Stimulated activated CD8-positive, alpha-beta memory T cell treated with anti-CD3 and anti-CD28 coated beads, Interleukin-12 subunit alpha, Interleukin-12 subunit beta, amount 100 ng/mL, for 1 hour (primary cell): ENCODE measurements at places on chromosomes 2 and 18.

DNA sequence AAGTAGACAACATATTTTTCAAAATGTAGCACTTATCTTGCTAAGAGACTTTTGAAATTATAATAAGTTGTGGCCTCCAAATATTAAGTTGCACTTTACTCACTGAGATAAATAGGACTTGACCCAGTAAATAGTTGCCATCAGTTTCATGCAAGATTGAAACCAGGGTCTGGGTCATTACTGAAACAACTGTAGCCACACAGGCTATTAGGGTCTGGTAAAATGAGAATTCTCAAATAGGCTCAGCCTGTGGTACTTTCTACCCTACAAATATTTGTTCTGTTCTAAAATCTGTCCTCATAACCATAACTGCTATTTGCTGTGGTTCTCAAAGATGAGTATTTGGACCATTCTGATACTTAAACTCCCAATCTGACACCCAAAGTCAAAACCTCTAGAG, 115.4 kb upstream of the STK17B start:
- no peak for DNase-seq

DNA sequence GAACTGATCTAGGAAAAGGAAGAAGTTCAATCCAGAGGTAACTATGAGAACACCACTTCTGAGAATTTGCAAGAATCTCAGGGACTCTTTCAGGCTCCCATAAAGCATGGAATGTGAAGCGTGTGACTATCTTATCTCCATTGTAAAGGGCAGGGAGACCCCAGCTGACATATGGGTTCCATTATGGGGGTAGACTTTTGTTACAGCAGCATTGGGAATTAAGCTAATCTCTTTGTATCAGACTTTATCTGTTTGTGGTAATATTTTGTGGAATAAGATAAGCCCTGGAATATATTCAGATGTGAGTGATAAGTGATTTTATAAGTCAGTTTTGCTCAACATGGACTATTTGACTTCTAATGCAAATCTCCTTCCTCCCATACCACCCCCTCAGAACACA, 468.3 kb downstream of the MEIS1 start:
- DNase-seq, result no peak

- DNase-seq, result no peak
These were observed 188.3 kb downstream of the GBX2 start for GRCh38 chr2:235979753-235980435.

- no peak for DNase-seq
These were observed 56.6 kb downstream of the RPL37A start for GRCh38 chr2:216555274-216555673.

- no peak for DNase-seq
These were observed 787 bp upstream of the TBR1 start for GRCh38 chr2:161415034-161415986.

DNA sequence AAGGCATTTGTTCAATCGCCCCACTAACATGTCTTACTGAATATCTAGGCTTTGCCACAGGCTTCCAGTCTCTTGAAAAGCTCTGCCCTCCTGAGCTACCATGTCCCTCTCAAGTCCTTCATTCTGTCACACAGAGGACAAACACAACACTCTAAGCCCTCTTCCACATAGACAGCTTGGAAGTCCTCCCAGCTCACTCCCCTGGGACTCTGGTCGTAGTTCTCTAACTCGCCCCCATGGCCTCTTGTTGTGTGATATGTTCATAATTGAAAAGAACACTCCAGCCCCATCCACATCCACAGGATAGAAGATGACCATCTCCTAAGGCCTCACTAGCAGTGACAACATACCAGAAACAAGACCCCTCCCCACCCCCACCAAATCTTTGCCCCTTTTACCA, 37.9 kb downstream of the BUB1 start:
- no peak for DNase-seq

DNA sequence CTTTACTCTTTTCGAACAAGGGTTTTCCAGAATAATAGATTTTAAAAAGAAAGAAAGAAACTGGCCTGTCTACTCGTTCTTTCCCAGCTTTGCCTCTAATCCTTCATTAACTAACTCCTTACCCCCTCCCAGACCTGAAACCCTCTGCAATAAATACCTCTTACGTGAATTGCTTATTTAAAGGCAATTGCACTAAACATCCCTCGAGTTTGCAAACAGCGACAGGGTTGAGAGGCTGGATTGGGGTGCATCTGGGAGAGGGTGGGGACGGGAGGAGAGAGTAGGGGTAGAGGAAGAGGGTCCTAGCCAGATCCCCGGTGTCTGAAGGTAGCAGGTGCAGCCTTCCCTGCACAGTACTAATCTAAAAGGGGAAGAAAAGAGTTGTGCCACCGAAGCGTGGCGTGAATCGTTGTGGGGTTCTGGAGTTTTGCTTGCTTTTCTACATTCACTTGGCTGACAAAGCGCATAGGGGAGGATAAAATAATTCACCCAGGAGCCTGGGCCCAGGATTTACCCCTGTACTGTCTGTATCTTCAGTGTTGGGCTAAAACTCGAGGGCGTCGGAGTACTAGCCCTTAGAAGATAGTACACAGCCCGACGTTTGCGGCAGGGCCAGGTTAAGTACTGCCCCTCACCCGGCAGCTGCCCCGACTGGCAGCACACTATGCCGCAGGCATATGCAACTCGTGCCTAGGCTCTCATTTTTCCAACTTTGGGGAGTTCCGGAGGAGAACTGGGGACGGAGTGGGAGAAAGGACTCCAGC, 1.9 kb upstream of the NEUROD1 start:
- no peak for DNase-seq

DNA sequence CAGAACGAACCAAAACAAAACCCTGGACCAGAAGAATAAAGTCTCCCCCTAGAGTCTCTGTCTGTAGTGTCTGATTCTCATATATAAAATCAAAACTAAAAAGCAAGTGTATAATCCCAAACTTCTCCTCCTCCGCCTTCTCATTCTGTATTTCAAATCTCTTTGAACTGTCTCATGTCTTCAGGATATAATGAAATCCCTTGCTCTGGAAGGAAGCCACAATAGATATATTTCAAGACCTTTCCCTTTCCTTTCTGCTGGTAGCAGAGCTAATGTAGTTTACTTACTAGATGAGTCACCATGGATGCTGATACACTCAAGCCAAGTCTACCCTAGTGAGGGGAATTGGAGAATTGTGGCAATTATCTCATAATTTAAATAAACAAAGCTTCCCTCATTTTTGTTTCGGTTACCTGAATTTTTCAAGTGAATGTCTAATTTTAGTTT, 33.5 kb upstream of the CCDC93 start:
- DNase-seq, result no peak

DNA sequence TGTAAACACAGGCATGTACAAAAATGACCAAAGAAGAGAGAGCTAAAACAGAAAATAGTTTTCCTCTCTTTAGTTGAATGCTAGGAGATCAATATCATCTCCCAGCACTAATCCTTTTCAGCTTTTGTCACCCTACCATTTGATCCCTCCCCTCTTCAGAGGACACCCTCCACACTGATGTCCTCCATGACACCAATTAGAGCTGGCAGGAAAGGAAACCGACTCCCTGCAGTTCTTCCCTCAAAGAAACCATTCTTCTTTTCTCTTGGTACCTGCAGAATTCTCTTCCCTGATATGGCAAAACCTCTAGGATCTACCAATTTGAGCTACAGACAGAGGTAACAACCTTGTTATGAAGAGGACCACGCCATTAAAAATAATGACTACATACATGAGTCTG, 5.3 kb downstream of the EPB41L3 start:
- no peak for DNase-seq

GRCh38 chr2:132550946-132551345, 119.1 kb downstream of the LYPD1 start:
- no peak for DNase-seq

DNA sequence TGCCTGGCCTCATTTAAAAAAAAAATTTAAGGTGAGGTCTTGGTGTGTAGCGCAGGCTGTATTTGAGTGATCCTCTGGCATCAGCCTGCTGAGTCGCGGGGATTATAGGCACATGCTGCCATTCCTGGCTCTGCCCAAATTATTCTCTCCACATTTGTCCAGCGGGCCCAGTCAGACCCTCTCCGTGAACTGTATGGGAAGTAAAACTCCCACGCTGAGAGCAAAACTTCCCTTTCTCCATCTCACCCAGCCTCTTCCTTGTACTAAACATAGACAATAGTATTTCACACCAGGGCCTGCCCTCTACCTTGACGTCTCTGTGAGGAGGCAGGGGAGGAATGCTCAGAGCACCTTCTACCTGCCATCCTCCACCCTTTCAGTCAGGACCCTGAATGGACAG, 37.0 kb downstream of the EIF4E2 start:
- DNase-seq, result no peak

DNA sequence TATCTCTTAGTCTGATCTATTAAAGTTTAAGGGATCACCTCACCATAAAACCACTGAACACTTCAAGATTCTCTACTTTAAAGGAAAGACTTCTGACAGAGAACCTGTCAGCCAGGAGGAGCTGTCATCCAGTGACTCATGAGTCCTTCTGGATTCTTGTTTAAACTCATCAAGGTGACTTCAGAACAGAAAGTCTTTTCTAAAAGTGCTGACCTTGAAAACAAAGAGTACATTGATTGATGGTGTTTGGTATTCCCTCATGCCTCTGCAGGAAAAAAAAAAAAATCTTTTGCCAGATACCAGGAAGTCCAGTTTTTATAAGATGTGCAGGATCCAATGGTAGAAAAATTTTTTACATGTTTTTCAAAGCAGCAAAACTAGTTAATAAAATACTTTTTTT, 12.3 kb downstream of the DSG2 start:
- DNase-seq, result no peak

DNA sequence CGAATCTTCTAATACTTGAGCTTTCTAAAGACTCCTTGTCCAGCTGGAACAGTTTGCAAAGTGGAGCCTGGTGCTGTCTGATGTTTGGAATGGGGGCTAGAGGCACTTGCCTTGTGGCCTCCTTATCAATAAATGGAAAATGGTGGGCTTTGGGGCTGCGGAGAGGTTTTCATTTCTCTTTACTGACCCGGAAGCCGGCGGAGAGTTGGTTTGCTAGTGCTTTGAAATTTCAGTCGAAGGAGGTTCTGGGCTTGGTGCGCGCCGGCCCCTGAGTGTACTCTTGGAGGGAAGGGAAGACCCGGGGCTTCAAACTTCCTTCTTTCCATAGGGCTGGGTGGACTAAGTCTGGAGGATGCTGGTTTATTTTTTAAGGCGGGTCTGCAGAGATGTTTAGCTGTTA, 714 bp downstream of the RPIA start:
- DNase-seq, result no peak

- DNase-seq, result no peak
These were observed 25.9 kb downstream of the NRP2 start for GRCh38 chr2:205708231-205708631.

DNA sequence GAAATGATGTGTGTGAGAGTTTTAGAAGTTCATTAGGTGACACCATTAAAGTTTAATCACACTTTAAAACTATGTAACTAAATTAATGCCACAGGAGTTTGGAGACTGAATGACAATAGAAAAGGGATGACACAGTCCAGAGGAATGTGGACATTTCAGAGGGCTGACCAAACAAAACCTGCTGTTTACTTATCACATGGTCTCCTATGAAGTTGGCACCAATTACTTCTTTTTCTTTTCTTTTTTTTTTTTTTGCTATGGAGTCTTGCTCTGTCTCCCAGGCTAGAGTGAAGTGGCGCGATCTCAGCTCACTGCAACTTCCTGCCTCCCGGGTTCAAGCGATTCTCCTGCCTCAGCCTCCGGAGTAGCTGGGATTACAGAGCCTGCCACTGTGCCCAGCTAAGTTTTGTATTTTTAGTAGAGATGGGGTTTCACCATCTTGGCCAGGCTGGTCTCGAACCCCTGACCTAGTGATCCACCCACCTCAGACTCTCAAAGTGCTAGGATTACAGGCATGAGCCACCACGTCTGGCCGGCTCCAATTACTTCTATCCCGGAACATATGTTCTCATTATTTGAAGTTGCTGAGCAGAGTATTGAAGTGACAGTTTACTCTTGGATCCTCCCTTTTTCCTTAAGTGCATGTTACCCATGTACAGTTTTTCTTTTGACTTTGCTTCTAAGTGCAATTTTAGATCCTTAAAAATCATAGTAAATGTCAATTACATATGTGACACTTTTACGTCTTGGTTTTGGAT, 4.3 kb downstream of the AGPS start:
- DNase-seq, result no peak

DNA sequence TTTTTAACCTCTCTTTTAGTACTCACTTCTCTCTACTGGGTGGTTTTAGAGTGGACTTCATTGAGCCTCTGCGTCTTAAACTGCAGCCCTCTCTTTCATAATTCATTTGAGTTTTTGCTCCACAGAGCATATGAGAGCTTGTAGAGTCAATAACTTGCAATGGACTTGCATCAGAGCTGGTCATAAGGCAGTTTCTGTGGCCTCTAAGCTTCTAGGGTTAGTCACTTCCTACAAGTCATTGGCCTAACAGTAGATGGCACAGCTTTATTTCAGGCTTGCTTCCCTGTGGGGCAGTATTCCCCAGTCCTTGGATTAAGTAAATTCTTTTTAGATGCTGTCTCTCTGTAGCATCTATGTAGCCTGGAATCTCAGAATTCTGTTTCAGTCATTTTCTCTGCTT, 1435.7 kb downstream of the LRP1B start:
- no peak for DNase-seq

GRCh38 chr2:42171396-42171980, 2.3 kb downstream of the EML4 start:
- no peak for DNase-seq

- DNase-seq, result no peak
These were observed 32.6 kb upstream of the BCL11A start for GRCh38 chr2:60586081-60586480.
